ENCODE measurements at places on chromosomes 5 and 9. TPM values are rescaled to one million over a fixed set of nuclear protein-coding genes. Genes with fewer than 3 reads are reported as not detected.

DNA sequence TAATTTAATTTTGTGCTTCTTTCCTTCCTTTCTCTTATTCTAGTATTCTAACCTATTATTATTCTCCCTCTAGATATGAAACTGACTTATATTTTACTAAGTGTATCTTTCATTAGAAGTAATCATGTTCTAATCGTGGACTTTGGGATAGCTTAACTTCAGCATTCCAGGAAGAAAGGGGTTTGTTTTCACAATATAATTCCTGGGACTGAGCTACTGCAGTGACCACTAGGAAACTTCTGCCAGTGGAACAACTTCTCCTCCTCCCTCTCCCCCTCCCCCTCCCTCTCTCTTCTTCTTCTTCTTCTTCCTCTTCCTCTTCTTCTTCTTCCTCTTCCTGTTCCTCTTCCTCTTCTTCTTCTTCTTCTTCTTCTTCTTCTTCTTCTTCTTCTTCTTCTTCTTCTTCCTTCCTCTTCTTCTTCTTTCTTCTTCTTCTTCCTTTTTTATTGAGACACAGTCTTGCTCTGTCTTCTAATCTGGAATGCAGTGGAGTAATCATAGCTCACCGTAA lies 127.9 kb downstream of the NNT start:
- no peak for DNase-seq

The TJP2 gene
- total RNA-seq = 74.0 TPM

DNA sequence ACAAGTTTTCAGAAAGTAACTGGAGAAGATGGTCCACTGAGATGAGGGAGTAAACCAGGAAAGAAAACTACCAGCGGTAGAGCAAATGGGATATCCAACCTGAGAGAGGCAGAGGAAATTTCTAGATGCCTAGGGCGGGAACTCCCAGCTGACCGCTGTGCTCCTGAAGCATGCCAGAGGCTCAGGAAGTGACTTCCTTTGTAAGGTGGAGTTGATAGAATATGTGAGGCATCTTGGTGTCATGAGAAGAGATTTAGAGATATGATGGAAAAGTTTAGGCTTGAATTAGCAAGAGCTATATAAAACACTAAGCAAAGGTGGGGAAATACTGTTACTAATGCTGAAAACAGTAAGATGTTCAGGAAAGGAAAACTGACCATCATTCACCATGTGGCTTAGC lies 124.1 kb downstream of the C9orf152 start:
- DNase-seq = no peak

DNA sequence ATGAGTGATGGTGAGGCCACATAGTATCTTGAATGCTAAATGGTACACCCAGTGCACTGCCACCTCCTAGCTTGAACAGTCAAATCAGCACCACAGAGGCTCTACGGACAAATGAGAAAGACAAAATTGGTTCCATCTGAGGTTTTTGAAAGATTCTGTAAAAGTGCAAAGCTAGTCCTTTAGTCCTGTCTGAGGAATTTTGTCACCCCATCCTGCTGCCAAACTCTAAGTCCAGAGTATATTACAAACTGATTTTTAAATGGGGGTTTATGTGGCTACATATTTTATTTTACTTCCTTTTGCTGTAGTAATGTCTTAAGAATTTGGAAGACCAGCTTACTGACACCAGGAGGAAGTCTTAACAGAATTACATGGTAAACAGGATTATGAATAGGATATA lies 7.7 kb downstream of the FREM1 start:
- no peak for DNase-seq

DNA sequence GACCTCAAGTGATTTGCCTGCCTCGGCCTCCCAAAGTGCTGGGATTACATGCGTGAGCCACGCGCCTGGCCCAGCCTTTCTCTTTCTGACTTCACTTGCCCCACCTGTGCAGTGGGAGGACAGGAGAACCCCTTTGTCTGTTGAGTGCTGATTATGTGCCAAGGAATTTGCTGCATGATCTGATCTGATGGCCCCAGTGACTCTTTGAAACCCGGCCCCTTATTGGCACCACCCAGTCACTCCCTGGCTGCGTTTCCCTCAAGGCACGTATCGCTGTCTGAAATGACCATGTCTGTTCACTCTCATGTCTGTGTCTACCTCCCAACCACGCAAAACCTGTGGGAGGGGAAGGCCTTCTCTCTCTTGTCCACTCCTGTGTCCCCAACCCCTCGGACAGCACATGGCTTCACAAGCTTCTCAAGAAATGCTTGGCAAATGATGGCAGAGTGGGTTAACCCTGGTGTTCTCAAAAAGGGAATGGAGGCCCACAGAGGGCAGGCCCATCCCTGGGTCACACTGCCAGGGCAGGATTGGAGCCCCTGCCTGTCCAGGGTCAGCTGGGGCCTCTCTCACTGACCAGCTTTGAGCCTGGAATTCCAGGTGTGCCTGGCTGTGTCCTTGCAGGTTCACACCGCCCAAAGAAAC lies 21.9 kb downstream of the NEK6 start:
- no peak for DNase-seq
